HFF-Myc (cell line): ENCODE measurements at places on chromosomes 3 and 15.

- no peak for DNase-seq
These were observed 53.1 kb upstream of the CFAP161 start for GRCh38 chr15:81080996-81081395.

- DNase-seq: no peak
These were observed 318.4 kb downstream of the LPP start for GRCh38 chr3:188472336-188472735.

DNA sequence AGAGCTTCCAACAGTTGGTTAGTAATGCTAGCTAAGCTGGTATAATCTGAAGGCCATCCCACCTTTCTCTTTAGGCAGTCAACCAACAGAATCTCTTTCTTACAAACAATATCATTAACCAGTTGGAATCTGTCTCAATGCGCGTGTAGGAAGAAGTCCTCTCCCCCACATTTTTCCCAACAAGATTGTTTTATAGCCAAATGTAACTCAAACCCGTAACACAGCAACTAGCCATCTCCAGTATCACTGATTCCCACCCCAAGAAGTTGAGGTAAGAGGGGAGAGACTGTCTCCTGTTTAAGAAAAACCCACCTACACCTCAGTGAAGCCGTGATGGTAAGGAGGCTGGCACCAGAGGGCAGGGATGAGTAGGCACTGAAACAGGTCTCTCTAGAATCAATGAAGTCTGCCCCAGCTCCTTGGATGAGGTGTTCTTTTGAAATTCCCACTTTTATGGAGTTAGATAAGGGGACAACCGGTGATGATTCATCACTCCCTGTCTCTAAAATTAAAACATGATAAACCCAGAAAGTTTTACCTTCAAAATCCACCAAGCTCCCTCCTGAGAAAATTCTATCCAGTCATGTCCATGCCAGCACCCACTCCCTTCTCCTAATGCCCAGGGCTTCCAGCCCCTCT is 30.9 kb downstream of the CDC25A start:
- DNase-seq: no peak

GRCh38 chr15:51327081-51327480 is 11.3 kb downstream of the CYP19A1 start:
- DNase-seq: no peak

GRCh38 chr3:11212299-11212608 is 58.0 kb downstream of the HRH1 start:
- DNase-seq: no peak

GRCh38 chr3:183275418-183275817 is 22.4 kb downstream of the B3GNT5 start:
- no peak for DNase-seq

DNA sequence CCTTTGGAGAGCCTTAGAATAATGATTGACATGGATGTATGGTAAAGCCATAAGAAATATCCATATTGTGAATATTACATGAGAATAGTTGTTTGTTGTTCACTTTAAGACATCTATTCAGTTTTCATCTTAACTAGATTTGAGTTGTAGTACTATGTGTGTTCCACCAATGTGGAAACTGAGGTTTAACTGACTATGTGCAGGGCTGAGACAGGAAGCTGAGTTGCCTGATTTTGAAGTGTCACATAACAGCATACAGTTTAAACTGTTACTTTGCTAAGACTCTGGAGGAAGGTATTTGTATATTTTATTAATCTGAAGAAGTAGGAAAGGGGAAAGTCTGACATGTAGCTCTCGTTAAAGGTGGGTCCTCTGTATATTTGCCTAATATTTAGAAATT is 2.1 kb downstream of the ECT2 start:
- no peak for DNase-seq

- no peak for DNase-seq
These were observed 47.4 kb upstream of the SEC22A start for GRCh38 chr3:123154020-123154985.
